NAMALWA (cell line): ENCODE measurements at places on chromosomes 2 and 18.

- no peak for DNase-seq
These were observed 152.4 kb downstream of the TDRD15 start for GRCh38 chr2:21276163-21276562.

GRCh38 chr18:6553234-6553900 is 138.7 kb upstream of the L3MBTL4 start:
- no peak for DNase-seq

- DNase-seq = no peak
These were observed 19.5 kb downstream of the CNOT11 start for GRCh38 chr2:101272045-101272784.

- no peak for DNase-seq
These were observed 107.0 kb upstream of the PTPRM start for GRCh38 chr18:7459851-7460770.

DNA sequence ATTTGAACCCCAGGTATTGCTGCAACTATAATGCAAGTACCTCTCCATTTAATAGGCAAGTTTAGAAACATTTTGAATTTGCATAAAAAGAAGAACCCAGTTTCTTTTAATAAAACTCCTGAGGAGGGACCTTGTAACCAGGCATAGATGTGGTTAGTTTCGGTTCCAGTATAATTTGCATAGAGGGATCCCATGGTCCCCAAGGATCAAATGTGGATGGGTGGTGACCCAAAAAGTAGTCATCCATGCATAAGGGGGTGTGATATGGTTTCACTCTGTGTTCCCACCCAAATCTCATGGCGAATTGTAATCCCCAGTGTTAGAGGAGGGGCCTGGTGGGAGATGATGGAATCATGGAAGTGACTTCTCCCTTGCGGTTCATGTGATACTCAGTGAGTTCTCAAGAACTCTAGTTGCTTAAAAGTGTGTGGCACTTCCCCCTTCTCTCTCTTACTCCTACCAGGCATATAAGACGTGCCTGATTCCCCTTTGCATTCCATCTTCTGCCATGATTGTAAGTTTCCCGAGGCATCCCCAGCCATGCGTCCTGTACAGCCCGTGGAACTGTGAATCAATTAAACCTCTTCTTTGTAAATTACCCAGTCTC is 40.2 kb upstream of the SKA1 start:
- DNase-seq = peak; percentile 56
